A549 treated with dexamethasone at 1 μM for 4 hours (cell line): ENCODE measurements at places on chromosomes 2 and 18. TPM values are rescaled to one million over a fixed set of nuclear protein-coding genes. Genes with fewer than 3 reads are reported as not detected.

MC4R gene
- not detected in 5 replicates for total RNA-seq

GALNT5 gene
- total RNA-seq: 2.0 to 2.4 TPM (median 2.1 TPM) in 5 replicates

GPR17 gene
- 0.06 to 0.08 TPM (median 0.07 TPM) in 3 of 5 replicates, not detected in the others for total RNA-seq

HOXD13 gene
- total RNA-seq: 0.12 to 0.19 TPM (median 0.14 TPM) in 5 replicates

MPP4 gene
- total RNA-seq: 0.04 to 0.08 TPM (median 0.06 TPM) in 3 of 5 replicates, not detected in the others

TMEM163 gene
- 0.06 to 0.09 TPM (median 0.07 TPM) in 4 of 5 replicates, not detected in the other for total RNA-seq

THSD7B gene
- not detected in 5 replicates for total RNA-seq
